ENCODE measurements at places on chromosomes 12 and 14.

- no peak for DNase-seq
These were observed 15.5 kb downstream of the EID3 start for GRCh38 chr12:104319028-104319427.

- DNase-seq = no peak
These were observed 86.2 kb downstream of the GCH1 start for GRCh38 chr14:54816450-54816849.

- DNase-seq = peak; percentile 39
These were observed 35.7 kb downstream of the MRPL42 start for GRCh38 chr12:93502802-93503623.

- DNase-seq = no peak
These were observed 897.8 kb downstream of the LRFN5 start for GRCh38 chr14:42504433-42504832.

DNA sequence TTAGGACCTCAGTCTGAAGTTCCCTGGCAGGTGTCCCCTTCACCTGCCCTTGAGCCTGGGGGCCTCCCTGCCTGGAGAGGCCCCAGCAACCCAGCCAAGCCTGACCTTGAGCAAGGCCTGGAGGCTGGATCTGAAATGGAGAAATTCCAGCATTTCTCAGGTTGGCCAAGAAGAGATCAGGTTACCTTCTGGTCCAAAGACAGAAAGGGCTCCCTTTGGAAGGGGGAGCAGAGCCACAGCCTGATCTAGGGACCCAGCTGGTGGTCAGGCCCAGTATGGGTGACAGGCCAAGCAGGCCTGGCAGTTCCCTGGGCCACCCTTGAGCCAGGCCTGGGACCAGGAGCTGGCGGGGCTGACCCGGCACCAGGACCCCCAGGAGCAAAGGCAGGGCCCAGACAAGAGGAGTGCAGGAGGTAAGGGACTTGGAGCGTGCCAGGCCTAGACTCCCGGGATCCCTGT is 82.8 kb downstream of the TNFAIP2 start:
- DNase-seq = no peak

- DNase-seq = no peak
These were observed 610 bp downstream of the C14orf132 start for GRCh38 chr14:96039633-96040311.

DNA sequence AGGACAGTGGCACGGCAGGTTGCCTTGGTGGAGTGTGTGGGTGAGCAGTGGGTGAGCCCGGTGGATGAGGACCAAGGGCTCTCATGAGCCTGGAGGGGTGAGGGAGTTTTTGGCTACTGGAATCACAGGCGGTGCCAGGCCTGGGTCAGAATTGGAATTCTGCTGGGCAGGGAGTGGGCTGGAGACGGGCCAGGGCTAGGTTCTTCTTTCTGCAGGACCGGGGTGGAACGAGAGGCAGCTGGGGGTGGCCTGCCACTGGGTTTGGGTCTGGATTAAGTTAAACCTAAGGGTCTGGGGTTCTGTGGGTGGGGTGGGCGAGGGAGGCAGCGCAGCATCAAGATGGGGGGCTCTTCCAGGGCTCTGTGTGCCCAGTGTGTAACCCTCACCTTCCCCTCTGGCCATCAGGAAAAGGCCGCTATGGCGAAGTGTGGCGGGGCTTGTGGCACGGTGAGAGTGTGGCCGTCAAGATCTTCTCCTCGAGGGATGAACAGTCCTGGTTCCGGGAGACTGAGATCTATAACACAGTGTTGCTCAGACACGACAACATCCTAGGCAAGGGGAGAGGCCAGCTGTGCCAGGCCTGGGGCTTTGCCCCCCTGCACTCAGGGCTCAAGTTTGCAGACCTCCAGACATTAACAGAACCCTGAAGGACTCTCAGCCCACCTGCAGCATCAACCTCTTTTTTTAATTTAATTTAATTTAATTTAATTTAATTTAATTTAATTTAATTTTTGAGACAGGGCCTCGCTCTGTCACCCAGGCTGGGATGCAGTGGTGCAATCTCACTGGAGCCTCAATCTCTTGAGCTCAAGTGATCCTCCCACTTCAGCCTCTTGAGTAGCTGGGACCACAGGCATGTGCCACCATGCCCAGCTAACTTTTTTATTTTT is 7.0 kb downstream of the ACVRL1 start:
- DNase-seq = no peak

All from activated CD4-positive, CD25-positive, alpha-beta regulatory T cell treated with anti-CD3 and anti-CD28 coated beads, Interleukin-2, amount 50 U/mL, for 16 hours (primary cell).